NCI-H226 (cell line): ENCODE measurements at places on chromosomes 1 and 21.

DNA sequence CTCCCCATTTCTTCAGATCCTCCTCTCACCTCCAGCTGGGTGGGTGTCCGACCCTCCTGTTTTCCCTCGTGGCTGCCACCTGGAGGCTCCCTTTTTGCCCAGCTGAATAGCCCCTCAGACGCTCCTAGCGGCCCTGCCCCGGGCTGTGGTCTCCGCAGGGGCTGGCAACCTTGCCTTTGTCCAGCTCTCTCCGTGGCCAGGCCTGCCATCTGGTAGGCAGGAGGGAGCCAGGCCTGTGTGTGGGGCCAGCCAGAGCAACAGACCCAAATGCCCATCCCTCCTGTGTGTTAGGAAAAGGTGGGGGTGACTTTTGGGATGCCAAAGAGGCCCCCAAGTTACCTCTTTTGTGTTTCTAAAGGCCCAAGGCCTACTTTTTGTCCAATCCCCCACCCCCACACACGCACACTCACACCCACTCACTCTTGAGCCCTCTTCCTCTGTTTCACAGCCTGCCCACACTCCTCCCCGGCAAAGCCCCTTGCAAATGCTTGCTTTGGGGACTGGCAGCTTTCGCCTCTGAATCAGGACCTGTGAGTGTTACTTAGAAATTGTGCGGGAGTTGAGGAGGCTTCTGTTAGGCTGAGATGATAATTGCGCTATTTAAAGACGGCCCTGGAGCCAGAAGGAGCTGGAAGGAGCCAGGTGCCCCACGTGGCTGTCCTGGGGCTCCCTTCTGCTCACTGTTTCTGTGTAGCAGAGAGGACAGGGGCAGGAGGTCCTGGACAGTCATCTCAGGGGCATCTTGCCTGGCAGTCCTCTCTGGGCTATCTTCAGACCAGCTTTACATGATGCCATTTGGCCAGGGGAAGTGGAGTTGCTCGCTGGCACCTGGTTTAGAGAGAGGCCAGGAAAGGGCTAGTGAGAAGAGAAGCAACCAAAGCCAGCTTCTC, 9.1 kb downstream of the PPFIA4 start:
- no peak for DNase-seq

- DNase-seq = peak; percentile 73
Observed at GRCh38 chr1:32612189-32612881, 38.0 kb downstream of the ZBTB8OS start.

- peak; percentile 9 for DNase-seq
Observed at GRCh38 chr21:46617267-46618051, 12.6 kb upstream of the S100B start.

DNA sequence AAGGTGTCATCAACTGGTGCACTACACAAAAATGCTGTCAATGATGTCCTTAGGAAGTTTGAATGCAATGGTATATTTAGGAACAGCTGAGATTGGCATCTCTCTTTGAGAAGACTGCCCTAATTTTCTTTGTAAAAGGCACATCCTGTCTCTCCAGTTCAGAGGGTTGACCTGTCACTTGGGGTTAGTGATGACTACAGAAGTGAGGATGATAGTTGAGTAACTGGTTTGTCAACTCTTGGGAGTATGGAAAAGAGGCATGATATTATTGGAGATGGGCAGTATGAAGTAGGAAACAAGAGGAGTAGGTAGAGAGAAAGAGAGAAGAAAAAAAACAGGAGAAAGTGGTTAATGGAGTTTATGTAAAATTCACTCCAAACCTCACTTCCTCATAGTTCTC, 40.4 kb upstream of the PIGC start:
- DNase-seq = no peak

DNA sequence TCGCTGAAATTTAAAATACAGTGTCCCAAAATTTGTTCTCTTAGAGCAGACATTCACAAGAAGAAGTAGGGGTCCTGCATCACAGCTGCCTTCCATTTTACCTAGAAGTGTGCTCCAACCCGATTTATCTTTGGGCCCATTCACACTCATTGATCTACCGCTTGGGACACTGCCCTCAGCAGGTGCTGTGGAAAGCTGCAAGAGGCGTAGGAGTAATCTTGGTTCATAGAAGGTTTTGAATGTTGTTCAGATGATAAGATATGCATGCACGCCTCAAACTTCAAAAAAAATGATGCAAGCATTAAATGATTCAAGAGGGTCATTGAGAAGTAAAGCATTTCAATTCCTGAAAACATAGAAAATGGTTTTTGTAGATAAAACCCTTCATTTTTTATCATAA, 18.6 kb upstream of the C1orf105 start:
- no peak for DNase-seq

GRCh38 chr1:232657426-232658005, 27.6 kb upstream of the SIPA1L2 start:
- no peak for DNase-seq

GRCh38 chr1:86472152-86472551, 3.4 kb downstream of the CLCA1 start:
- no peak for DNase-seq

GRCh38 chr1:36881068-36881405, 153.3 kb downstream of the GRIK3 start:
- DNase-seq = no peak

- DNase-seq = no peak
Observed at GRCh38 chr1:40626383-40626770, 39.1 kb downstream of the RIMS3 start.

DNA sequence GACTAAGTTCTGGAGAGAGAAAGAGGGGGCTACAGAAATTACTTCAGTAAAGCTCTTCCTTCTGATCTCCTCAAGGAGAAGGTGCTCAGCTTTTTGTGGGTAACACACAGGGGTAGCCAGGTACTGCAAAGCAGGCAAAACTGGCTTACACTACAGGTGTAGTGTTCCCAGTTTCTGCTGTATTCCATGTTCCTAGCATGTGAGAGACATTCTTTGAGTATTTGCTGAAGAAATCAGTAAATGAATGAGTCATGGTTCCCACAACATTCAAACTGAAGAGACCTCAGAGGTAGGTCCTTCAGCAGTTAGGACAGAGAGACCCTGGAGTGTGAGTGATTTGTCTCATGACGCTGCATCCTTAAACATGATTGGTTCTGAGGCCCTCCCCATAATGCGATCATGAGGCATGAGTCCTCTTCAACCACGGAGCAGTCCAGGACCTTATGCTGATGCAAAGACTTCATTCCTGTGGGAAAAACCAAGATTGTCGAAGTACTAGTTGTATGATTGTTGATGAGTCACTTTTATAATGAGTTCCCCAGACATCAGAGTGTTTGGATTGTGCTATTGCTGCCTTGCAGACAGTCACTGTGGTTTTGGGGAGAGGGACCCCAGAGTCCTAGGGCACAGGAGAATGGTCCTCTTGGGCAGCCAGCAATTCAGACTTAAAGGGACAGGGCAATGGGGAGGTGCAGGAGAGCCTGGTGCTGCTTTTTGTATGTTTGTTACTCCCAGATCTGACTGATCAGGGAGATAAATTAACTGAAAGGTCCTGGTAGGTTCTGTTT, 2.7 kb upstream of the OR10J4 start:
- DNase-seq = peak; percentile 88

DNA sequence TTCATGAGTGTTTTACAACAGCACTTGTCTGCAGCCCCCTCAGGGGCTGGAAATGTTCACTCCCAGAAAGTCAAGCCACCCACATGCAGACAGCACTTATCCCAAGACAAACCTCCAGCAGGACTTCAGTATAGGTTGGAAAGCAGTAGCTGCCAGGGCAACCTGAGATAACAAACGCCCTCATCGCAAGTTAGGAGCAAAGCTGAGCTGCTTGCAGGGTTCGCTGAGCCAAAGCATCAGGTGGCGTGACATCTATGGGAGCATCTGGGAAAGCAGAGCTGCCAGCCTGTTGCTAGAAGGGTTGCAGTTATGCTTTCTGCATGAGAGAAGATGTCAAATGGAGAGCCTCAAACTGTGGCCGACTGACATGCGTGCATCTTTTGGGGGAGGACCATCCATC, 4.2 kb upstream of the STXBP3 start:
- DNase-seq = no peak

- DNase-seq = no peak
Observed at GRCh38 chr1:203264052-203264501, 34.6 kb upstream of the CHIT1 start.

- DNase-seq = no peak
Observed at GRCh38 chr1:167474191-167474641, 44.1 kb downstream of the CD247 start.

GRCh38 chr1:83102630-83103071, 896.3 kb downstream of the TTLL7 start:
- DNase-seq = no peak

- DNase-seq = peak; percentile 56
Observed at GRCh38 chr1:205226868-205227583, 720 bp upstream of the TMCC2 start.

DNA sequence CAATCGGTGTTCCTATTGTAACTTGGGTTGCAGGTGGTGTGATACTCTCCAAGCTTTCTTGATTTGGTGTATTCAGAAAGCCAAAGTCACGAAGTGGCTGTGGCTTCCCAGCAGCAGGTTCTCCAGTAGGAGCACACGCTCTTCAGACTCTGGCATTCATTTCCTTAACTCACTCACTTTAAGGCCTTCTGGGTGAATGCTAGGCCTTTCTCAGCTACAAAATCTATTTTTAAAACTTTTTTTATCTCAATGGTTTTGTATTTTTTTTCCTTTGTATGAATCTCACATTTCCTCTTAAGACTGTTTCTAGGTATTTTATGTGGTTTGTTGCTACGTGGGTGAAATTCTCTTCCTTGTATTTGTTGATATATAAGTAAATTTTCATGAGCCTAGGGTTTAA, 22.9 kb upstream of the PKN2 start:
- DNase-seq = no peak

GRCh38 chr1:36707221-36707620, 224.5 kb upstream of the CSF3R start:
- DNase-seq = no peak

- DNase-seq = no peak
Observed at GRCh38 chr1:29437946-29438345, 201.6 kb downstream of the PTPRU start.

- DNase-seq = peak; percentile 15
Observed at GRCh38 chr21:28771790-28772501, 220.7 kb downstream of the LTN1 start.

- DNase-seq = peak; percentile 99
Observed at GRCh38 chr1:30778154-30778978, 20.8 kb upstream of the LAPTM5 start.

DNA sequence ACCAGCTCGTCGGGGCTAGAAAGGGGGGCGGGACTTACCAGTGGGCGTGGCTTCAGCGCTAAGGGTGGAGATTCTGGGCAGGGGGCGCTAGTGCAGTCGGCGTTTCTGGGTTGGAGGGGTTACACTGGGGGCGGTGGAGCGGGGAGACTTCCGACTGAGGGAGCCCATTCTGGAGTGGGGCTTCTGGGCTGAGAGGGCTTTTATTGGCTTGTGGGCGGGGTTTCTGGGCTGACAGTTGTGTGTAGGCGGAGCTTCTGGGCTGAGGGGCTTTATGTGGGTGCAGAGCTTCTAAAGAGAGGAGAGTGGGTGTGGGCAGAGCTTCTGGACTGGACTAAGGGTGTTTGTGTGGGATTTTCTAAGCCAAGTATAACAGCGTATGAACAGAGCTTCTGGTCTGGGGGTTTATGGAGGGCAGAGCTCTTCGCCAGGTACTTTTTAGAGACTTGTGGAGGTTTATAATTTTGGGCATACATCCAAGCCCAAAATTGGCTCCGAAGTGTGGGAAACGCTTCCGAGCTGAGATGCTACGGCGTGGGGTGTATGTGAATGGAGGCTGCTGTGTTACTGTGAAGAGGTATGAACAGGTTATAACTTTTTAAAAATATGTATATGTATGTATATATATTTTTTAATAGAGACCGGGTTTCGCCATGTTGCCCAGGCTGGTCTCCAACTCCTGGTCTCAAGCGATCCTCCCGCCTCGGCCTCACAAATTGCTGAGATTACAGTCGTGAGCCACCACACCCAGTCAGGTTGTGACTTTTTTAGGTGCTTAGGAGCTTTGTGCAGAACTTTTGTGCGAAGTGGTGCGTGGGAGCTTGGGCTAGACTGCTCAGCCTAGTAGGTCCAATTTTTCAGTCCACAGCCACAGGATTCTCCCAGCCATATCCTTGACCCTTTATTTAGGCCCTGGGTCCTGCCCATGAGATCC, 825 bp downstream of the TMEM39B start:
- DNase-seq = no peak

DNA sequence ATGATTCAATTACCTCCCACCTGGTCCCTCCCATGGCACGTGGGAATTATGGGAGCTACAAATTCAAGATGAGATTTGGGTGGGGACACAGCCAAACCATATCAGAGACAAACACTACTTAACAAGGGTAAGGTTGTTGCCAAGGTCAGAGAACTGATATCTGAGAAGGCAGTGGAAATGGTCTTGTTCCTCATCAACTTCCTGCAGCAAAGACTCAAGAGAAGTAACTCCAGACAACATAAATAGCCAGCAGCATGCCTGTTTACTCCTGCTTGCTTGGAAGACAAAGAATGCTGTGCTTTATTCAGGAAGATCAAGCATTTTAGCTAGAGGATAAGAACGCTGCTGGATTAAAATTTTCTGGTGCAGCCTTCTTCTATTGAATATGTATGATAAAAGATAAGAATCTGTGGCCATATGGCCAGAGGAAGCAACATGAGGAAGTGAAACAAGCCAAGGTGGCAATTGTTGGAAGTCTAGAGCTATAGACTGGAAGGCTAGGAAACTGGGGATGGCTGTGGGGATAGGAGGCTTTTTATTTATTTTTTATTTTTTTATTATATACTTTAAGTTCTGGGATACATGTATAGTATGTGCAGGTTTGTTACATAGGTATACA, 36.4 kb downstream of the DDAH1 start:
- DNase-seq = no peak

DNA sequence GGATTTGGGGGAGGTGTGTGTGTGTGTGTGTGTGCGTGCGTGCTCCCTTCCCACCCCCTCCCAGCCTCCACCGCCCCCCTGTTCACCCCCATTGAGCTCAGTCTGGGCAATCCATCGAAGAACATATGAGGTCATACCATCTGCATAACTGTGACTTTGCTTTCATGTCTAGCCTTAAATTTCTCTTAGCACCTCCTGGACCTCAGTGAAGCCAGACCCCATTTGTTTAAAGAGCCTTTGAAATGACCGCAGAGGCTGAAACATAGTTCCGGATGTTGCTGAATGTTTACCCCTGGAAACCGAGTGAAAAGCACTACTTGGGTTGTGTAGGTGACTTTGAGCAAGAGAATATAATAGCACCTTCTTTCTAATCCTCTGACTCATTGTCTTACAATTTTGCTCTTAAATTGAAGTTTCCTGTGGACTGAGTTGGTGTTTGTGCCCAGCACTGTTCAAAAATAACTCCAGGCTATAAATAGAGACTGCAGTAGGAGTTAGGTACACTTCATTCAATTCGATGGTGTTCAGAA, 75.4 kb downstream of the UBE4B start:
- DNase-seq = peak; percentile 60

GRCh38 chr21:36134803-36135390, at the start of gene CBR3:
CBR3 (plus strand) TSS chr21:36135079; CDS start chr21:36135193, 114 bp downstream.
- peak; percentile 60 for DNase-seq

- no peak for DNase-seq
Observed at GRCh38 chr1:36796106-36796590, 238.2 kb downstream of the GRIK3 start.

DNA sequence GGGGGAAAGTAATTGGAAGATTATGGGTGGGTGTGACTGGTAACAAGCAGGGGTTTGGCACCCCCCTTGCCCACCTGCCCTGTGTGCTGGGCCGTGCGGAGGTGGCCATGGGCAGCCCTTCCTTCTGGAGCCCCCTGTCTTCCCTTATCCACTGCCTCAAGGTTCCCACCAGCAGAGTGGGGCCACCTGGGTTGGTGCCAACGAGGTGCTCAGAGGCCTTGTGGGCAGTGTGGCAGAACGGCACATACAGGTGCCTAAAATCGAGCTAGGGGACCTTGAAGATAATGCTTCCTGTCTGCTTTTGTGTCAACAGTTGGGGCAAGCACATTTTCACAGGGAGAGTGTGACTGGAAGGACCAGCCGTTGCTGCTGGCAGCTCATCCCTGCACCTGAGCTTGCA, 161.8 kb downstream of the PCBP3 start:
- DNase-seq = no peak
